ENCODE measurements at places on chromosomes 13 and 19.
A peak's percentile ranks its signal among the peaks of the same experiment; 100 is the strongest.

- DNase-seq: no peak
Observed at GRCh38 chr13:46775385-46776107, 21.4 kb downstream of the ESD start.

- peak; percentile 71 for DNase-seq
Observed at GRCh38 chr13:97125810-97126738, 96.1 kb upstream of the MBNL2 start.

GRCh38 chr19:45848922-45849321, 14.0 kb downstream of the SYMPK start:
- no peak for DNase-seq

DNA sequence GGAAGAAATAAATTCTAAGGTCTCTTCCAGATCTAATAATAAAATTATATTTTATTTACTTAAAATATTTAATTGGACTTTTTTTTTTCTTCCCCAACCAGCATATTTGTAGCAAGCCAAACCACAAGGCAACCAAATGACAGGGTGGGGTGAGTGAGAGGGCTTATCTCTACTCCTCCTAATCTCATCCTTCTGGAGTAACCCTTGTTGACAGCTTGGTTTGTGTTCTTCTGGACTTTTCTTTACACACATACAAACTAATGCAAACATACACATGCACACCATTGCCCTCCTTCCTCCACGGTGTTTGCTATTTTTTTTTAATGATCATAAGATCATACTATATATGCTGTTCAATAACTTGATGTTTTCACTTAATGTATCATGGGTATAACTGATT, 383.1 kb downstream of the DLEU7 start:
- DNase-seq: no peak

- DNase-seq: no peak
Observed at GRCh38 chr19:6249296-6249695, 30.5 kb downstream of the MLLT1 start.

Measured in psoas muscle (tissue), 8 donors.